ENCODE measurements at places on chromosomes 11 and 22.
A peak's percentile ranks its signal among the peaks of the same experiment; 100 is the strongest.

DNA sequence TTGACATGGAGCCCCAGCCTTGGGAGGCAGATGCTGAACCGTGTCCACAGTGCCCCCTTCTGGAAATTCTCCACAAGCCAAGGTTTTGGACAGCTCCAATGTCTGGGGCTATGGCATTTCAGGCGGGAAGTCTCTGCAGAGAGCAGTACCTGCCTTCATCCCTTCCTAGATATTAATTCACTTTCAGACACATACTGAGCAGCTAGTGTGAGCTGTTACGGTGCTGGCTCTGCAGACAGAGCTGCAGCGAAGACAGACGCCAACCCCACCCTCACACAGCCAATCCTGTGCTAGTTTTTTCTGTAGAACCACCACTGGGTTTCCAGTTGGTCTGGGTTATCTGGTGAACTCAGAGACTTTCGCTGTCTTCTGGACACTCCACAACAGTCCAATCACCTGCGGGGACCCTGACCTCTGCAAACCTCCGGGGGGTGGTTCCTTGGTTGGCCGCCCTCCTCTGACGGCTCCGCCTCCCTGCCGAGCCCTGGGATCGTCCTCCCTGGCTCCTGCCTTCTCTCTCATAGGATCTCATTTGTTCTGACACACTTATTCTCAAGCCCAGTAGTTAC, 9.1 kb downstream of the LMF2 start:
- DNase-seq, result peak; percentile 85

DNA sequence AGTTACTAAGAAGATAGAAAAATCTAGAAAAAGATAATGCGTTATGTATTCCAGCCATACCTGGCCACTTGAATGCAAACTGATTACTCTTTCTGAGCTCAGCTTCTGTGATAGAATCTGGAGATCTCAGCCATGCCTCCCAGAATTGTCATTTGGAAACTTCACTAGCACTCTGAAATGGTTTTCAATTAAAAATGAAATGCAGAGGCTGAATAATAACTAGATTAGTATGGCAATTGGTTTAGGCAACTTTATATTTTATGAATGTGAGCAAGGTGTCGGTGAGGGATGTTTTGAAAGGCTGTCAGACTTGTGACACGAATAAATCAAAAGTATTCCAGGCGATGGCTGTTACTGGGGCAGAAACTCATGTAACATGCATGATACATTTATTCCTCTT, 128.8 kb upstream of the SORL1-AS1 start:
- no peak for DNase-seq

DNA sequence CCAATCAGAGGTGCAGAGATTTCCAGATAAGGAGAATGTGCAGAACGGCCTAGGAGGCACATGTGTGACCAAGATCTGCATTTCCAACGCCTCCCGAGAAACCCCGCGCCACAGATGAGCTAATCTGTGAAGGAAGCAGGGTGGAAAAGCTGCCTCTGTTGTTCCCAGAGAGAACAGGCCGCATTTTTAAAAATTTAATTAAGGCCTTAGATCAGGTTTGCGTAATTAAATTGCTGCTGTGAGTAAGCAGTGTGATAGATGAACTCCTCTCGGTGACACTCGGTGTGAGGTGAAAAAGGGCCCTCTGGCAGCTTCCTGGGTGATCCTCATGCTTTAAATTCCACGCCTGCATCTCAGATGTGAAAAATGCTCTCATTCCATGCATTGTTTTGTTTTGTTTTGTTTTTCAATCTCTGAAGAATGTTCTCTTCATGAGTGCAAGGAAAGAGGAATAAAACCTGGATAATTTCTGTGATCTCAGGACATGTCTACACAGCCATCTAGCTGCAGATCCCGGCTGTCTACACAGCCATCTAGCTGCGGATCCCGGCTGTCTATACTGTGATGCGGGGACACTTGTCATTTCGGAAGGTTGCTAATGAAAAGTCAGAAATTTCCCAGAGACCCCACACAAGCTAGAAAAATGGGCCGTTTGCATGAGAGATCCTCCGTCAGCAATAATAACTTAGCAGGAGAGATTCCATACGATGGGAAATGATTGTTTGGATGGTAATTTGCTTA, 1398.9 kb downstream of the BRD1 start:
- no peak for DNase-seq

DNA sequence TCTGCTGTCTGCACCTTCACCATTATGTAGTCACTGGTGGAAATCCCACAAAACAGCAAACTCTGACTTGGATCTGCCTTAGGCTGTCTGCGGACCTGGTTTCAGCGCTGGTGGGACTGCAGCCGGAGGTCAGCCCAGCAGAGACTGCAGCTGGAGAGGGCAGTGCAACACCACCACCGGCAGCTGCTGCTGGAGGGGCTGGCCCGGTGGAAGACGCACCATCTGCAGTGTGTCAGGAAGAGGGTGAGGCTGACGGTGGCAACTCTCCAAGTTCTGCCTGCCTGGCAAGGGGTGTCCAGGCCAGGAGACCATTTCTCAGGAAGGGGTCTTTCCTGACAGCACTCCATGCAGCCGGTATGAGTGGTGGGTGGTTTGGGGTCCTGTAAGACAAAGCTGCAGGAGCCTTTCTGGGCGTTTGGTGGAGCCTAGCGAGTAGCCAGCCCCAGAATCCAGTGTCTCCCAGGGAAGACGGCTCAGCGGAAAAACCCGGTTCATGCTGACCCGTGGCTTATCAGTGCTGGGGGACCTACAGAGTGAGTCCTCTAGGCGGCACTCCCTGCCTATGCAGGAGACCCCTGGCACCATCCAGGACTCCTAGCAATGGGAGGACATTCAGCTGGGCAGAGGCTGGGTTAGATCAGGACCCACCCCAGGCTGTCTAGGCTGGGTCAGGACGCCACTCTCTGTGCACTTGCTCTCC, 50.8 kb downstream of the PISD start:
- no peak for DNase-seq

DNA sequence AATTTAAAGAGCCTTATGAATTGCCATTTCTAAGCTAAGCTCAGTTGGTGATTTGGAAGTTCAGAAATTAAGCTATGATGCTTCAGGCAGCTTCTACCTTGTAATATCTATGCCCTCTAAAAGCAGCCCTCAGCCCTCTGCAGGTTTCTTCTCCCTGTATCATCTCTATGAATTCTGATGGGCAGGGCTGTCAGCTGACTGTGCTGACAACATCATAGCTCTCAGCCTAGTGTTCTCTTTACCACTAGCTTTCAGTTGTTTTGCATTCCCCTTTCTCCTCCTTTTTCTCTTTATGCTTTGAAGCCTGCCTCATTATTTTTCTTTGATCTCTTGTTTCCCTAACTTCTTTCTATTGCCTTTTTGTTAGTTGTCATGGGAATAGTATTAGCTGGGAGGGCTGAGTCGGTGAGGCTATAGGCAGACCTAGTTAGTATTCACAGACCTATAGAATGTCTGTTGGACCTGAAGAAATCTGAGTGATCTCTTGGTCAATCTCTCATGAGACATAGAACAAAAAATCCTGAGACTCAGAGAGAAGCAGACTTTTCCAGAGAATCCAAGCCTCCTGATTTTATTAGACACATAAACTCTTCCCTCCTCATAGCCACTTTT, 535.4 kb downstream of the RAB38 start:
- no peak for DNase-seq

GRCh38 chr11:28296426-28296825, 188.2 kb downstream of the METTL15 start:
- DNase-seq, result no peak

- DNase-seq, result no peak
These were observed 17.1 kb downstream of the HSD17B12 start for GRCh38 chr11:43697679-43698078.

GRCh38 chr11:71436861-71437260, 11.3 kb downstream of the DHCR7 start:
- DNase-seq, result no peak

DNA sequence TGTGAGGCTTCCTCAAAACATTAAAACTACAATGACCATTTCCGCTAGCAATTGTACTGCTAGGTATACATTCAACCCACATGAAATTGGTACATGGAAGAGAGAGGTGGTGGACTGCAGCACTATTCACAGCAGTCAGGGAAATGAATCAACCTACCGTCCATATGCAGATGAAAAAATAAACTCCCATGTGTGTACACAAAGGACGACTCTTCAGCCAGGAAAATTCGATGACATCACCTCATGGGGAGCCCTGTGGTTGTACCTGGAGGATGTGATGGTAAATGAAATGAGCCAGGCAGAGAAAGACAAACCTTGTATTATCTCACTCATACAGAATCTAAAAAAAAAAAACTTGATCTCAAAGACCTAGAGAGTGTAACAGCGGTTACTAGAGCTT, 23.3 kb downstream of the RFPL3 start:
- DNase-seq, result no peak

DNA sequence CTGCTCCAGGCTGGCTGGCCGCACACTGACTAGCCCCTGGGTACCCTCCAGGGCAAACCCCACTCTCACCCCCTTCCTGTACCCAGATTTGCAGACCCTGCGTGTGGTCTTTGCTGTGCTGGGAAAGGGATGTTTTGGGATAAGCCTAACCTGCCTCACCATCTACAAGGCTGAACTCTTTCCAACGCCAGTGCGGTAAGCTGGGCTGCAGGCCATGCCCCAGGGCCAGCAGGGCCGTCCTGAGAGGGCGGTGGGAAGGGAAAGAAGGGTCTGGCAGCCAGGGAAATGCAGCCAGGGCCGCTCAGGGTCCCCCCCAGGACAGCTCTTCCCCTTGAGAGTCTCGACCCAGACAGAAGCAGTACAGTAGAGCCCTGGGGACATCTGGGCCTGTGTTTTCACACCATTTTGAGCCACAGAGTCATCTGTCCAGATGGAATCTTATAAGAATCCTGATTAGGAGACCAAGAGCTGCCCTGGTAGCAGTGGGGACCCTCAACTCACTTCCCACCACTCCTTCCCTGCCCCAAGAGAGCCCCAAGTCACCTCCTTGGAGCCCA, 22.4 kb upstream of the SLC22A12 start:
- no peak for DNase-seq

GRCh38 chr11:75656044-75656727, 12.7 kb downstream of the MAP6 start:
- DNase-seq, result no peak

- no peak for DNase-seq
These were observed 14.9 kb upstream of the HBE1 start for GRCh38 chr11:5284637-5285036.

DNA sequence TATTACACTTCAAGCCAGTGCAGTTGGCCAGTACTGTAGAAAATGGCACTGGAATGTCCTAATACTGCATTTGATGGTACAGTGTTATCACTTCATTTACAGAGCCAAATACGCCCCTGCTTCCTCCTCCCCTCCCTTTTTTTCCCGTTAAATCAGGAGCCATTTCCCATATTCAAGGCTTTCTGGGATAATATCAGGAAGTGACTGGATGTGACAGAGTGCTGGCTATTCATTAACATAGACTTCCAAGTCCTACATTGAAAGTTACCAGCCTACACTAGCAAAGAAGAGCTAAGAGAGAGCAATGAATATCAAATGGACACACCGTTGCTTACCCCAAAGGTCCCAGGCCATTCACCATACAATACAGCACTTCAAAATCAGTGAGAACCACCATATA, 32.1 kb upstream of the ABCC8 start:
- DNase-seq, result no peak

DNA sequence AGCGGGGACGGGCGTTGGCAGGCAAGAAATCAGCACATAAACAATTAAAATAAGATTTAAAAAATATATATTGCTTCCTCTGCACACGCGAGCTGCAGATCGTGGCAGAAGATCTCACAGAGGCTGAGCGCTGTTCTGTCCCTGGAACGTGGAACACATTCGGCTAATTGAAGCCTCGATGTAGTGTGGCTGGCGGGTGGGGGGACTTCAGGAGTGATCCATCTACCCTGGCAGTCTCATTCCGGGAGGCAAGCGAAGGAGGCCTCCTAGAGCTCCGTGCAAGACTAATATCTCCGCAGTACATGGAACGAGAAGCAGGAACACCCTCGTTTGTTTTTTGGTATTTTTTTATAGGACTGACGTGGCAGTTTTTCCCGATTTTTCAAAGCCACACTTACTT, 402.4 kb downstream of the MN1 start:
- no peak for DNase-seq

GRCh38 chr11:16799890-16800289, 61.4 kb downstream of the C11orf58 start:
- no peak for DNase-seq

Measured in suppressor macrophage treated with lipopolysaccharide for 1 hour (primary cell).